ENCODE measurements at places on chromosomes 7 and 10.

DNA sequence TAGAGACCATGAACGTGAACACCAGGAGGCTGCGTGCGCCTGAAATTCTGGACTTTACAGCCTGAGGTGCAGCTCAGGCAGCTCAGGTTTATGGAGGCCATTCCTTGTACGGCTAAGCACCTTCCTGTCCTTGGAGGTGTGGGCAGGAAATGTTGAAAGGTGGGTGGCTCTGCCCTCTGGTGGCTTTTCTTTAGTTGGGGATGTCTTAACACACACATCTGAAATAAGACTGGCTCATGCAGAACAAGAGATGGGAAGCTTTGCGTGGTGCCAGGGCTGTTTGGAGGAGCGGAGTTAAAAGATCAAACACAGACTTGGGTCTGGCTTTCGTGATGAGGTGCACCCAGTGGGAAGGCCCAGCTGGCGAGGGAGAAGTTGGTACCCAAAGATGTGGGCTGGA, 64.1 kb downstream of the DOCK1 start:
- no peaks in the 10 kb centered on the region for H3K27me3 ChIP-seq
- H3K4me1 ChIP-seq: peaks cover 3% of the 10 kb centered on the region
- no peaks in the 10 kb centered on the region for H3K36me3 ChIP-seq

GRCh38 chr7:24764011-24764410, 6.7 kb upstream of the GSDME start:
- H3K4me1 ChIP-seq: no peaks in the 10 kb centered on the region
- DNase-seq: no peak
- H3K4me3 ChIP-seq: no peak overlapping the region
- H3K36me3 ChIP-seq: no peaks in the 10 kb centered on the region
- H3K27ac ChIP-seq: no peak overlapping the region
- no peaks in the 10 kb centered on the region for H3K27me3 ChIP-seq

DNA sequence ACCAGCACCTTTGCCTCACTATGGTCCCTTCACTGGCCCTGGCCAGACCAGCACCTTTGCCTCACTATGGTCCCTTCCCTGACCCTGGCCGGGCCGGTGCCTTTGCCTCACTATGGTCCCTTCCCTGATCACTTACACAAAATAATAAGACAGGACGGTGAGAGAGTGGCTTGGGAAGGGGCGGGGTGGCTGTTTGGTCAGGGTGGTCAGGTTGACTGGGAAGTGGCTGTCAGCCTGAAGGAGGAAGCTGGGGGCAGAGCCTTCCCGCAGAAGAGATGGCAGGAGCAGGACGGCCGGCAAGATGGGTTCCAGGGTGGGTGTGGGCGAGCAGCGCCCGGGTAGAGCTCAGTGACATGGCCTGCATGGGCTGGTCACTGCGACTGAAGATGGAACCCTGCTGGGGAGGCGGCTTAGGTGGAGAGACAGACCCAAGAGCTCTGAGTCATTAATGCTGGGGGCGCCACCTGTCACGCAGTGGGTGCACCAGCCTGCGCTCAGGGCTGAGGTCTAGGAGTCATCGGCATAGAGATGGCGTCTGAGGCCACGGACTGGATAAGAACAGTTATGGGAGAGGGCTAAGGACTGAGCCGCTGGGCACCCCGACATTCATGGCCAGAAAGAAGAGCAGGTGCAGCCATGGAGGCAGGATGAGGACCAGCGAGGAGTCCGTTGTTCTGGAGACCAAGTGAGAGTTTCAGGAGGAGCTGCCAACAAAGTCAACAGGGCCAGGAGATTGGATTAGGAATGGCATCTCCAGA, 91.8 kb downstream of the CHST15 start:
- no peak overlapping the region for H3K27ac ChIP-seq
- H3K36me3 ChIP-seq: no peaks in the 10 kb centered on the region
- no peak for DNase-seq
- H3K4me1 ChIP-seq: no peaks in the 10 kb centered on the region
- no peak overlapping the region for H3K4me3 ChIP-seq
- no peaks in the 10 kb centered on the region for H3K27me3 ChIP-seq

- peaks cover 11% of the 10 kb centered on the region for H3K4me1 ChIP-seq
- H3K4me3 ChIP-seq: no peak overlapping the region
- H3K27ac ChIP-seq: peak overlapping the region; percentile 52
- no peaks in the 10 kb centered on the region for H3K27me3 ChIP-seq
- DNase-seq: peak; percentile 58
Observed at GRCh38 chr10:43202657-43203447, 64.0 kb downstream of the RASGEF1A start.

- H3K4me1 ChIP-seq: peaks cover 6% of the 10 kb centered on the region
- H3K4me3 ChIP-seq: no peak overlapping the region
- H3K27me3 ChIP-seq: no peaks in the 10 kb centered on the region
- peak overlapping the region; percentile 96 for H3K27ac ChIP-seq
Observed at GRCh38 chr7:42886893-42887505, 24.9 kb downstream of the C7orf25 start.

DNA sequence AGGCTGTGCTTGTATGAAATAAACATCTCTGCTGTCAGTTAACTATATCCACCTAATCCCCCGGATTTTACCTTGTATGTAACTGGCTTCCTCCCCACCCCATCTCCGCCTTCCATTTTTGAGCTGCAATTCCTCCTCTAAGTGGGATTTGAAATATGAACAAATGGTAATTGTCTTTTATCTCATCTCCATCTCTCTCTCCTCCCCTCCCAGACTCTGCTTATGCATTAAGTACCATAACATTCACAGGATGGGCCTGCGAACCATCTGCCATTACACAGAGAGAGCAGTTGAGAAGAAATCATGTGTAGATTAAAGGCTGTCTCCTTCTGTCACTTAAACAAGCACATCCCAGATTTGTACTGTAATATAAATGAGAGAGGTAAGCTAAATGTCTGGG, 1169.9 kb downstream of the TYW1 start:
- H3K4me3 ChIP-seq: no peak overlapping the region
- DNase-seq: no peak
- H3K4me1 ChIP-seq: no peaks in the 10 kb centered on the region
- H3K27me3 ChIP-seq: no peaks in the 10 kb centered on the region

GRCh38 chr7:91835091-91835825, 45.2 kb downstream of the MTERF1 start:
- H3K27ac ChIP-seq: no peak overlapping the region
- no peaks in the 10 kb centered on the region for H3K27me3 ChIP-seq
- no peak overlapping the region for H3K4me3 ChIP-seq
- no peaks in the 10 kb centered on the region for H3K4me1 ChIP-seq

- no peak overlapping the region for H3K27ac ChIP-seq
- no peaks in the 10 kb centered on the region for H3K36me3 ChIP-seq
- no peaks in the 10 kb centered on the region for H3K4me1 ChIP-seq
- no peak for DNase-seq
- no peak overlapping the region for H3K4me3 ChIP-seq
- no peaks in the 10 kb centered on the region for H3K27me3 ChIP-seq
Observed at GRCh38 chr7:69880840-69881239, 282.6 kb downstream of the AUTS2 start.

GRCh38 chr7:1466524-1467271, 7.4 kb upstream of the MICALL2 start:
- H3K27ac ChIP-seq: no peak overlapping the region
- H3K36me3 ChIP-seq: peaks cover 11% of the 10 kb centered on the region
- peaks cover 9% of the 10 kb centered on the region for H3K4me1 ChIP-seq

DNA sequence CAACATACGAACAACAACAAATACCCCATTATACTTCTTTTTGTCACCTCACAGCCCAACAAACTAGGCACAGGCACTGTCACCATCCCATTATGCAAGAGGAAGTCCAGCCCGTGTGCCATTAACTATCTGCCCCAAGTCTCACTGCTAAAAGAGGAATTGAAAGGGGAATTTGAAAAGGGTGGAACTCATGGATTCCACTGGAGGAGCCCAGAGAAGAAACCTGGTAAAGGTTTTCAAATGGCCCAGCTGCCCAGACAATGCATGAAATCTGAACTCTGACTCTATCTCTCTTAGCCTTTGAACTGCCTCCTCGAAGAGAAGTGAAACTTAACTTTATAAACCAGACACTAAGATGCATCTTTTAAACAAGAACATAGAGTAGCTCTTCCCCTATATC, 130.0 kb downstream of the PLXNA4 start:
- no peaks in the 10 kb centered on the region for H3K4me1 ChIP-seq
- no peaks in the 10 kb centered on the region for H3K36me3 ChIP-seq
- no peaks in the 10 kb centered on the region for H3K27me3 ChIP-seq
- no peak overlapping the region for H3K27ac ChIP-seq
- no peak overlapping the region for H3K4me3 ChIP-seq
- DNase-seq: no peak

DNA sequence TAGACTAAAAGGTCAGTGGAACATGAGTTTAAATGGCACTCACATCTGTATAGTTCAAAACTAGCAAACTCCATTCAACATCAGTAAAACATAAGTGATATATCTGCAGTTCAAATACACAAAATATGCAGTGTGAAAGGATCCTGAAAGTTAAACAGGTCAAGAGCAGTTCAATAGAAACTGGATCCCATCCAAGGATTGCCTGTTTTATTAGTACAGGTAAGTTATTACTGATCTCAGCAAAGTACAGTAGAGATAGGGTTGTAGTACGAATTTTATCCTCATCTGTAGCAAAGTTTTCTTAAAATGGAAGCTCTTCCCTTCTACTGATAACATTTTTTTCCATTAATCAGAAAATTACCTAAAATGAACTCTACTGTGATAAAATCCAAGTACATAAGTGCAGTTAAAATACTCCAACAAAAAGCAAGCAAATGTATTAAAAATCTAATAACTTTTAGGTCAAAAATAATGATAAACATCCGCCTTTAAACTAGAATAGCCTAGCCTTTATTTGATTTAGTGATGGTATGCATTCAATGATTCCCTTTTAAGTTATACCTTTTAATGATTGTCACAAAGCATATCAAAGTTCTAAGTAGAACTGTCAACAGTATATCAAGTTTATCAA, 2.2 kb downstream of the ZNF800 start:
- no peak overlapping the region for H3K4me3 ChIP-seq
- H3K36me3 ChIP-seq: no peaks in the 10 kb centered on the region
- peaks cover 25% of the 10 kb centered on the region for H3K4me1 ChIP-seq
- no peak overlapping the region for H3K27ac ChIP-seq
- no peak for DNase-seq
- H3K27me3 ChIP-seq: no peaks in the 10 kb centered on the region

GRCh38 chr10:86819567-86819966, 63.1 kb downstream of the BMPR1A start:
- DNase-seq: no peak
- H3K4me1 ChIP-seq: no peaks in the 10 kb centered on the region
- no peak overlapping the region for H3K27ac ChIP-seq
- H3K27me3 ChIP-seq: no peaks in the 10 kb centered on the region

DNA sequence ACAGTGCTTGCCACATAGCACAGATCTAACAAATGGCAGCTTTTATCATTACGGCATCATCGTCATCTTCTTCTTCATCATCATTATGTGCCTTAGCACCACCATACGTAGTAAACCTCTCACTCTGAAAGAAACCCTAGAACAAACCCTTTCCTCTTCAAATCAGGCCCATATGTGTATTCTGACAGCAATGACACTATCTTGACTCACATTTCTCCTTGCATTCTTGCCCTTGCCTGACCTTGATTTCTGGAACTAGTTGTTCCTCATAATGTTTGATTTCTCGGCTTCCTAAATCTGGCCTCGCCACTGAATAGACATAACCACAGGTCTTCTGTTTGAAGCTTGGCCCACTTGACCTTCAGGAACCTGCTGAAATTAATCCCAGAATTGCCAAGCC, 115.3 kb downstream of the DGKI start:
- DNase-seq: no peak
- H3K4me1 ChIP-seq: no peaks in the 10 kb centered on the region
- H3K36me3 ChIP-seq: no peaks in the 10 kb centered on the region
- H3K27me3 ChIP-seq: no peaks in the 10 kb centered on the region
- H3K4me3 ChIP-seq: no peak overlapping the region
- no peak overlapping the region for H3K27ac ChIP-seq

DNA sequence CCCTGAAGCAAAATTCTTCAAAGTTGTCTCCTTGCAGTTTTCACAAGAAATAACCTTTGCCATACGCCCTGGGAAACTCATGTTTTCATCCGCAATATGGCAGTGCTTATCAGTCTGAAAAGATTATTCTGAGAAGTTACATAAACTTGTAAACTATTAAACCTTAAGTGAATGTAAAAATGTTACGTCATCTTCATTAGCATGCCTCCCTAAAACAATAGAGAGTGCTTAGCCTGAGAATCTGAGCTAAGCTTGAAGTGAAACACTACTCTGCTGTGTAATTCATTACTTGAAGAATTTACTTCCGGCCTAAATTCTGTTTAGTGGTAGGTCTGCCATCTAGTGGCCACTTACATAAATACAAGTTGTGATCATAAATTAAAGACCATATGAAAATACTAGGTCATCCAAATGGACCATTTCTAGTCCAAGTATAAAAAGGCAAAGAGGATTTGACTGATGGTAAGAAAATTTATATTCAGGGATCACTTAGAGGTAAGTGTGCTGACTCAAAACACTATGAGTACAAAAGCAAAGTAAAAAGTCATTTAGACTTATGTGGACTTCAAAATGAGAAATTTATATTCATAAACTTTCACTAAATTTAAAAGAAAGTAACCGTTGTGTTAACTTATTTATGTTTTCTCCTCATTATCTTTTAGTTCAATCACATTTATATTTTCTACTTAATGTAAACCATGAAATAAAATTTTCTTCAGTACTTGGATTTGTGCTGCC, 745.1 kb upstream of the LRRTM3 start:
- DNase-seq: peak; percentile 46
- H3K36me3 ChIP-seq: no peaks in the 10 kb centered on the region
- H3K27me3 ChIP-seq: no peaks in the 10 kb centered on the region
- H3K4me3 ChIP-seq: no peak overlapping the region
- no peaks in the 10 kb centered on the region for H3K4me1 ChIP-seq

DNA sequence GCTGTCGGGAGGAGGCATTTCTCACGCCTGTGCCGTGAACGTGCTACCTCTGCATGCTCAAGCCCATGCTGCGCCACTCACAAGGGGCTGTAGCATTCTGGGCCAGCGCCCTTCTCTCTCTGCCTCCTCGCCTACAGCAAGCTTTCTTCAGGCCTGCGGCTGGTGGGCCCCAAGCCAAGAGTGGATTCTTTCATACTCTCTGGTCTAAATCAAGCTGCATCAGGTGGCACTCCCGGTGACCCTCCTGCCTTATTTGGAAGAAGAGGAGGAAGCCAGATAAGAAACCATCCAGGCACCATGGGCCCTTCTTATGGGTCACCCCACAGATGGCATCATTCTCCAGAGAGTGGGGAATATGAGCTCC, 86.7 kb upstream of the DUSP5 start:
- no peaks in the 10 kb centered on the region for H3K36me3 ChIP-seq
- no peak overlapping the region for H3K4me3 ChIP-seq
- peaks cover 13% of the 10 kb centered on the region for H3K4me1 ChIP-seq
- no peaks in the 10 kb centered on the region for H3K27me3 ChIP-seq

GRCh38 chr10:117553815-117554172, 11.2 kb downstream of the EMX2 start:
- no peak overlapping the region for H3K27ac ChIP-seq
- peaks cover 32% of the 10 kb centered on the region for H3K27me3 ChIP-seq
- DNase-seq: no peak
- H3K4me1 ChIP-seq: peaks cover 15% of the 10 kb centered on the region

DNA sequence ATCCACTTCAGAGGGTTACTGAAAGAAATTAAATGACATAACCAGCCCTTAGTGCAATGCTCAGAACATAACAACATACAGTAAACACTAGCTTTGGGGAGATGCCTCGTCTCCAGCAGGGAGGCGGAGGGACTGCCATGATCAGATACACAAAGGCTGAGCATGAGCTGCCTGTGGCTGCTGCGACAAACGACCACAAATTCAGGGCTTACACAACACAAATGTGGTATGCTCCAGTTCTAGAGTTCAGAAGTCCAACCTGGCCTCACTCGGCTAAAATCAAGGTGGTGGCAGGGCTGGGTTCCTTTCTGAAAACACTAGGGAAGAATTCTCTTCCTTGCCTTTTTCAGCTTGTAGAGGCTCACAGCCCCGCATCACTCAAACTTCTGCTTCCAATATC, 128.2 kb upstream of the ADAM12 start:
- no peak overlapping the region for H3K4me3 ChIP-seq
- no peaks in the 10 kb centered on the region for H3K27me3 ChIP-seq
- no peak overlapping the region for H3K27ac ChIP-seq
- DNase-seq: no peak
- H3K4me1 ChIP-seq: peaks cover 14% of the 10 kb centered on the region
- no peaks in the 10 kb centered on the region for H3K36me3 ChIP-seq
